ENCODE measurements at places on chromosomes 16 and 17. TPM values are rescaled to one million over a fixed set of nuclear protein-coding genes. Genes with fewer than 3 reads are reported as not detected.

GPR179 gene
- not detected for total RNA-seq

CCL7 gene
- total RNA-seq = not detected

GSE1 gene
- total RNA-seq = 22.6 TPM

SULT1A3 gene
- total RNA-seq = 1.7 TPM

FMNL1 gene
- 14.5 TPM for total RNA-seq

KCNJ12 gene
- total RNA-seq = 0.32 TPM

DHRS7C gene
- total RNA-seq = not detected

SPNS2 gene
- total RNA-seq = 0.09 TPM

AURKB gene
- 0.52 TPM for total RNA-seq

KRTAP9-8 gene
- not detected for total RNA-seq

IGSF6 gene
- not detected for total RNA-seq

SLC9A5 gene
- total RNA-seq = 2.2 TPM

CACNG3 gene
- total RNA-seq = not detected

SPATA32 gene
- total RNA-seq = not detected

KCTD19 gene
- not detected for total RNA-seq

IQCK gene
- total RNA-seq = 5.5 TPM

CD300LF gene
- total RNA-seq = not detected

BEAN1 gene
- not detected for total RNA-seq

BAHCC1 gene
- total RNA-seq = 5.1 TPM

NOL3 gene
- total RNA-seq = 36.8 TPM

SDR42E2 gene
- under 0.01 TPM for total RNA-seq

FLII gene
- 445 TPM for total RNA-seq

OR4D1 gene
- not detected for total RNA-seq

LYRM9 gene
- total RNA-seq = 7.7 TPM

TMEM220 gene
- 3.3 TPM for total RNA-seq

SLC5A11 gene
- not detected for total RNA-seq

CMTM2 gene
- total RNA-seq = not detected

AXIN2 gene
- 4.2 TPM for total RNA-seq

COG8 gene
- 24.0 TPM for total RNA-seq

TMEM204 gene
- 12.3 TPM for total RNA-seq

NAGS gene
- total RNA-seq = 2.2 TPM

NXPH3 gene
- 0.17 TPM for total RNA-seq

HOXB9 gene
- not detected for total RNA-seq

PHOSPHO1 gene
- not detected for total RNA-seq

EXOC3L1 gene
- 0.34 TPM for total RNA-seq

USP31 gene
- 3.1 TPM for total RNA-seq

KRT27 gene
- total RNA-seq = not detected

TBC1D3K gene
- not detected for total RNA-seq

ZDHHC7 gene
- 68.6 TPM for total RNA-seq

Data from bronchial smooth muscle cell (primary cell).